Lung (tissue), 17 donors: ENCODE measurements at places on chromosomes 5 and 9. TPM values are rescaled to one million over a fixed set of nuclear protein-coding genes. Genes with fewer than 3 reads are reported as not detected.

Gene PCDHGB7
- total RNA-seq: 16.6 TPM

Gene MLANA
- total RNA-seq: not detected

Gene PITX1
- total RNA-seq: 0.43 TPM

- peaks cover 1% of the 10 kb centered on the region for H3K4me1 ChIP-seq
- no peak overlapping the region for H3K4me3 ChIP-seq
- DNase-seq: no peak
- H3K27ac ChIP-seq: no peak overlapping the region
- H3K27me3 ChIP-seq: no peaks in the 10 kb centered on the region
These were observed 135.0 kb downstream of the OXCT1 start for GRCh38 chr5:41735213-41735612.

DNA sequence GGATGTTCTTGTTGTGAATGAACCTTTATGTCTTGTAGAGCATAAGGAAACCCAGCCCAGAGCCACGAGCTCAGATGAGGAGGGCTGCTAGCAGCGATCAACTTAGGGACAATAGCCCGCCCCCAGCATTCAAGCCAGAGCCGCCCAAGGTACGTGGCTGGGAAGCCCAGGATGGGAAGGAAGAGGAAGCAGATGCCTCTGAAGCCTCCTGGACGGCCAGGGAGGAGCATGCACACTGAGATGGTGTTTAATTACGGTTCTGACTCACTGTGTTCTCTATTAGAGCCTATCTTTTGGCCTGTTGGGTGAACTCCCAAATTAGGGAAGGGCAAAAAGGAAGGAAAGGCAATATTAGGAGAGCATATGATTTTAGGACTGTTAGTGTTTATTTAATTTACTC is 75.3 kb downstream of the TJP2 start:
- no peak overlapping the region for H3K27ac ChIP-seq
- DNase-seq: no peak
- H3K36me3 ChIP-seq: peaks cover 29% of the 10 kb centered on the region
- H3K4me3 ChIP-seq: no peak overlapping the region
- no peaks in the 10 kb centered on the region for H3K27me3 ChIP-seq
- H3K4me1 ChIP-seq: peaks cover 2% of the 10 kb centered on the region

GRCh38 chr9:136567651-136568287 is 21.9 kb upstream of the NOTCH1 start:
- H3K27me3 ChIP-seq: no peaks in the 10 kb centered on the region
- no peaks in the 10 kb centered on the region for H3K36me3 ChIP-seq
- peak; percentile 81 for DNase-seq
